Small intestine (tissue), 16 donors: ENCODE measurements at places on chromosomes 5 and 9. TPM values are rescaled to one million over a fixed set of nuclear protein-coding genes. Genes with fewer than 3 reads are reported as not detected.

The NUTM2G gene
- 0.83 TPM for polyA plus RNA-seq

GRCh38 chr5:179927824-179928223 is 20.1 kb upstream of the TBC1D9B start:
- H3K4me3 ChIP-seq = no peak overlapping the region
- no peak overlapping the region for H3K27ac ChIP-seq

- no peaks in the 10 kb centered on the region for H3K4me1 ChIP-seq
- no peaks in the 10 kb centered on the region for H3K27me3 ChIP-seq
- no peak overlapping the region for H3K4me3 ChIP-seq
- H3K36me3 ChIP-seq = no peaks in the 10 kb centered on the region
Measured at GRCh38 chr5:88854769-88855168, 28.2 kb downstream of the MEF2C start.

DNA sequence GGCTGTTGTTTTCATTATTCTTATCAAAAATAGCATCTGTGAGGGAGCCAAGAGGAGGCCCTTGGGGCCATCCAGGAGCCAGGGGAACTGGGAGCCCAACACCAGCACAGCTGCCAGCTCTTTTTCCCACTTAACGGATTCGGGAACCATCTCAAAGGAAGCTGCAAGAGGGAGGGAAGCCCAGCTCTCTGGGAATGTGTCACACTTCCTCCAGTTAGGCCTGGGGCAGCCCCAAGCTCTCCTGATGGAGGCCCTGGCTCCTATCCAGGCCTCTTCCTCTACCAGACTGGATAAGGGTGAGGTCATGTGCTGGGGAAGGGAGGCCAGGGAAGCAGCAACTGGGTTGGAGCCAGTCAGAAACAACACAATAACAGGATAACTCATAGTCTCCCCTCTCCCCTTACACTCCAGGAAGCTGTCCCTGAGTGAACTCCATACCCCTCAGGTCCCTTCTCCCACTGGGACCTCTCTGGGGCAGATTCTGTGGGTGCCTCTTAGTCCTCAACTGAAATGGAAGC is 12.7 kb downstream of the CSF2 start:
- DNase-seq = no peak
- H3K27ac ChIP-seq = no peak overlapping the region
- no peak overlapping the region for H3K4me3 ChIP-seq
- H3K4me1 ChIP-seq = no peaks in the 10 kb centered on the region
